ENCODE measurements at places on chromosomes 4 and X.

DNA sequence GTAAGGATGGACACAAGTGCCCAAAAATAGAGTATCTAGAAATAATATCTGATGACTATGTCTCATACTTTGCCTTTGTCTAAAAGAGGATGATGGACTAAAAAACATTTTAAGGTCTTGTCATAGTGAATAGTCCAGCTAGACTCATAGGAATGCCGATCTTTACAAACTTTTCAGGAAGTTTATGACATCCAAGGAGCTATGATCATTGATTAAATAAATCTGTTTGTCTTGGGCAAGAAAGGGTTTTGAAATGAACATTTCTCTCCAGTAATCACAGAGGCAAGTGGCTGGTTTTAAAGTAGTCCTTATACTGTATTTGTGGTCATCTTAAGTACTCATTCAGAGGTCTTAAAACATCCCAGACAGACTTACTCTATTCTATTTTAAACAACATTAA is 109.8 kb downstream of the MAPK10 start:
- DNase-seq: no peak

DNA sequence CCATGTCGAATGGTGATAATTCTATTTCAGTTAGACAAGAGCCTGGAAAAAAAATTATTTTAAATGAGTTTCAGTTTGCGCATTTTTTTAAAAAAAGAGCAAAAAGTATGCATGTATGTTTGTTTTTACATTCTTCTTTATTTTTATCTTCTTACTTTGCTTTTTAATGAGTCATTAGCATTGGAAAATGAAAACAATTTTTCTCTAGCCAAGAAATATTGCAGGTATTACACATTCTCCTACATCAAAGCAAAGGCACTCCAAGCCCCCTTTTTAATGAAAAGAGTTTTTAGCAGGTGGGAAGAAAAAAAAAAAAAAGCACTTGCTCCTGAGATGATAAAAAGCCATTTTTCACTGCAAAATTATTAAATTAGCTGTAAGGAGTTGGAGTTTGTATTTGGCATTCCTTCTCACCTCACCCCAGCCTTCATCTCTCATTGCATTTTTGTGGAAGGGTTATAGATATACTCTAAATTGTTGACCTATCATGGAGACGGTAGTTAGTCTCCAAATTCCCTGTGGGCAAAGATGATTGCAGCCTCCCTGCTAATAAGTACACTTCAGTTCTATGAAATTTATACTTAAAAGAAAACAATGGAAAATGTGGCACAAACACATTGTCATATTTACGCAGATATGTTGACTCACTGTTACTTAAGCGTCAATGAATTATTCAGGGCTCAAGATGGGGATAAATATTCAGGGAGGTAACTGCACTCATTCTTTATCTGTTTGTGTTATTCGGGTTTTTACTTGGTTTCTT is 43.8 kb downstream of the PALLD start:
- no peak for DNase-seq

- DNase-seq: no peak
These were observed 91.6 kb upstream of the LIMCH1 start for GRCh38 chr4:41446391-41446790.

- DNase-seq: no peak
These were observed 391 bp upstream of the PHKA1 start for GRCh38 chrX:72714478-72714916.

DNA sequence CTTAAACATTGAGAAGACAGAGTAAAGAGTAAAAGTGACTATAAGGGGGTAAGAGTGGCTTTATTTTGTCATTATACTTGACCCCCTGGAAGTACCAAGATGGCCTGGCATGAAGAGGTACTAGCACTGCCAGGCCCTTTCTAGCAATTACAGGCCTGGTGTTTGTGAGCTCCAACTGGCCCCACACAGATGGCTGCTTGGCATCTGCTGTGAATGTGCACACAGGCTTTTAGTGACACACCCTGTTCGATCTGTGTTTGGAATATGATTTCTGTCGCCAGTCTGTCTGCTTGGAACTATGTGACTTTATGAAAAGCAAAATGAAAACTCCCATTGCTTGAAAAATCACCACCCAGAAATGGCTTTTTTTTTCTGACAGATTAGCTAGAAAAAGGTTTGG is 123.3 kb downstream of the CLCN4 start:
- no peak for DNase-seq

GRCh38 chr4:139243448-139244365 is 36.3 kb downstream of the MGARP start:
- no peak for DNase-seq

- no peak for DNase-seq
These were observed 114.0 kb downstream of the BCOR start for GRCh38 chrX:39983715-39984114.

DNA sequence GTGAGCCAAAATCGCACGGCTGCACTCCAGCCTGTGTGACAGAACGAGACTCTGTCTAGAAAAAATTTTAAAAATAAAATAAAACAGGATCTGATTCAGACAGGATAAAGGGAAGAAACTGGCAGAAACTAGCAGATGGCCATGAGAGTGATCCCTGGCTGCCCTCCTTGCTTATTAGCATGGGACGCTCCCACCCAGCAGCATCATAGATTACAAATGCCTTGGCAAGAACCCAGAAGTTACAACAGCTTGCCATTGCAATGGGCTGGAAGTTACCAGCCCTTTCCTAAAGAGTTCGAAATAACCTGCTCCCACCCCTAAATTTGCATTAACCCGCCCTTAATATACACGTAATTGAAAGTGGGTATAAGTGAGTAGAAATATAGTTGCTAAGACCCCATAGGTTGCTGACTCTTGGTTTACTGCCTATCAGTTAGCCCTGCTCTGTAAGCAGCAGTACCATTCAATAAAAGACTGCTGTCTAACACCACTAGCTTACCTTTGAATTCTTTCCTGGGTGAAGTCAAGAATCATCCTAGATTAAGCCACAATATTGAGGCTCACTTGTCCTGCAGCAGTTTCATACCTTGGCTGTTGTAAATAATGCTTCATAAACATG is 9.1 kb upstream of the XAGE2 start:
- no peak for DNase-seq

GRCh38 chr4:184265546-184266351 is 48.1 kb upstream of the ENPP6 start:
- no peak for DNase-seq

DNA sequence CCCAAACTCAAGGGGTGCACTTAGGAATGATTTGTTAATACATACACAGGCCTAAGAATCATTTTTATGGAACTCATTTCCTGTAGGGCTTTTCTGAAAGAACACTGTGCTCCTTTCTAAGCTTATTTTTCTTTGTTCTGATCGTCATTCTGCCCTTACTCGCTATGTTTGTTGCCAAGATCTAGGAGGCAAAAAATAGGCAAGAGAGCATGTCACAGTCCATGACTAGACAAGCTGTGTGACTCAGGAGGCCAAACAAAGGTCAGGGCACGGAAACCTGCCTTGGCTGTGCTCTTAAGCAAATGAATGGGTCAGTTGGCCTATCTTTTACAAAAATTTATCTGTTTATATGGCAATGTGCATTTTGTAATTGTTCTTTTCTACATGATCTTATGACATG is 42.5 kb upstream of the C1GALT1C1 start:
- no peak for DNase-seq

- DNase-seq: no peak
These were observed 931.0 kb upstream of the INTU start for GRCh38 chr4:126701756-126702155.

GRCh38 chrX:107764845-107765608 is 10.6 kb downstream of the TSC22D3 start:
- DNase-seq: no peak

GRCh38 chr4:10159671-10160070 is 43.1 kb upstream of the WDR1 start:
- DNase-seq: no peak

- no peak for DNase-seq
These were observed 72.1 kb downstream of the HTRA3 start for GRCh38 chr4:8341691-8342090.

DNA sequence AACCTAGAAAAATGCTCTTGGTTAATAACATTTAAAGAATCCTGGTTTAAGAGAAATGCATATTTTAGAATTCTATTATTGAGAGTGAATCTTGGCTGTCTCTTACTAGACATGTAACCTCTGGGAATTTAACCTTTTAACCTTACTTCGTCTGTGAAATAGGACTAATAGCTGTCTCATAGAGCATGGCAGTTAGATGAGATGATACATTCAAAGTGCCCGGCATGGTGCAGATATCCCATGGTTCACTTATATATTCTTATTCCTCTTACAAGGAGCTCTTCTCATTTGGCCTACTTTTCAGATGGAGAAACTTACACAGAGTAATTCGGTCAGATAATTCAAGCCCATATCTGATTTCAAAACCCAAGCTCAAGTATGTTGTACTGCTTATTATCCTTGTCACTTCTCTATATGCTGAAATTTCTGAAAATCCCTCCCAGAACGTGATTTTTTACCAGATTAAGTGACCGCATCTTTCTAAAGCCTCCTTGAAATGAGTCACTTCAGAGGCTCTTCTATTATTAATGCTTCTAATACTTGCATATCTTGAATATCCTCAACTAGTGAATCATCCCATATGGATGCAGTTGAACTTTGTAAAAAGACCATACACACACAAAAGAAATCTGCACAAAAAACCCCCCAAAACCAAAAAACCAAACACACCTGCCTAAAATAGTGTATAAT is 4.9 kb downstream of the CDKN2AIP start:
- no peak for DNase-seq

GRCh38 chrX:57906790-57907189 is 3.5 kb downstream of the ZXDA start:
- DNase-seq: no peak

DNA sequence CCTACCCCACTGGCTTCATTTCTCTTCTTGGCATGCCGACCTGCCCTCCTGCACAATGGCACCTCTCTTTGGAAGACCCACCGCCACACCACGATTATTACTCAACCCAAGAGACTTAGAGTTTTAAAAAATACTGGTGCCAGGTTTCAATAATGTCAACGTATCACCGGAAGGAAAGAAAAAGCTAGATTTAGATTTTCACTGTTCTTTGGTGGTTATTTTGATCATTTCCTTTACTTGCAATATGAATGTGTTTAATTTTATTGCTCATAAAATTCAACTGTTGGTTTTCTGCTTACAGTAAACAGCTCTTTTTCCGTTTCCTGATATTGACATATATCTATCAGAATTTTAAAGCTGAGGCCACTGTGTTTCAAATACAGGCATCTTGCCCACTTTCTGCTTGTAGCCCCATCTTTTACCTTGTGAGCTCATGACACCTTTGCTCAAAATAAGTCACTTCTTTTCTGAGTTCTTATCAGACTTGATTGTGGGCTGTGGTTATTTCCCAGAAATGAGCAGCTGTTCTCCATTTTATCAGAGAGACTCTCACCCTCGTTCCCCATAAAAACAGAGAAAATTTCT is 439.1 kb downstream of the INPP4B start:
- no peak for DNase-seq

DNA sequence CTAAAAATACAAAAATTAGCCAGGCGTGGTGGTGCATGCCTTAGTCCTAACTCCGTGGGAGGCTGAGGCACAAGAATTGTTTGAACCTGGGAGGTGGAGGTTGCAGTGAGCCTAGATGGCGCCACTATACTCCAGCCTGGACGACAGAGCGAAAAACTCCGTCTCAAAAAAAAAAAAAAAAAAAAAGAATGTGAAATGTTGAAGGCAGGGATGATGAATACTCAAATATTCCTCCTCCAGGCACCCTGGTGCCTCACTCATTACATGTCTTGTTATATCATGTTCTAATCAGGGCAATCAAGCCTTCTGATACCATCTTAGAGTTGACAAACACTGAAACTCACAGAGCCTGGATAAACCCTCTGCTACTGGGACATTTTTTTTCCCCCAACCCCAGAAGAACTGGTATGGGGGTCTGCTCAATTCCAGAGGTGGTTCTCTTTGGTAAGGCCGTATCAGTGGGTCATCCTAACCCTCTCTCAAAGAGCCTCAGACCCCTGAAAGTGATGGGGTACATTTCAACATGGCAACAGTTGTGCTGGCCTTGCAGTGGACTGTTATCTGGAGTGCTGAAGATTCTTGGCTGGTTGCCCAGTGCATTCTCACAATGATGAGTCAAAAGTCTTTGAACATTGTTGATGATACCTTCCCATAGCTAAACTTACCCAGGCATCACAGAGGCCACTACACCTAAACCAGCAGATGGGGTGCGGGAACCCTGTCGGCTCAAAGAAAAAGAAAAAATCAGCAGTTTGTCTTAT is 2.4 kb upstream of the SH3KBP1 start:
- DNase-seq: peak; percentile 50

DNA sequence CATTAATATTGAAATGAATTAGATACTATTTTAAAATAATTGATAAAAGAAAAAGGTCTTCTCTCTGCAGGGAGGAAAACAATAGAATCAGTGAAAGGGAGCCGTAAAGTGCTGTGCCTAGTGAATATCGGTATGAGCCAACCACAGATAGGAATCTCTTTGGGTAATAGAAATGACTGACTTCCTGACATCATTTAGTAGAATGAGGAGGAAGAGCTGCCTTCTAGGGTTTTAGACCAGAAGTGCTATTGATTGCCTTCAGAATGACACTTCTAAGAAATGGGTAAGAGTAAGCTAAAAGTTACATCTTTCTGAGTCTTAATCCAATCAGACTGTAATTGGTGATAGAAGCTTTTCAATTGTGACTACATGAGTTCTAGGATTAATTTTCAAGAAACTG is 134.0 kb upstream of the MAP9 start:
- DNase-seq: no peak

GRCh38 chr4:24471486-24472160 is 112.7 kb downstream of the DHX15 start:
- DNase-seq: no peak

DNA sequence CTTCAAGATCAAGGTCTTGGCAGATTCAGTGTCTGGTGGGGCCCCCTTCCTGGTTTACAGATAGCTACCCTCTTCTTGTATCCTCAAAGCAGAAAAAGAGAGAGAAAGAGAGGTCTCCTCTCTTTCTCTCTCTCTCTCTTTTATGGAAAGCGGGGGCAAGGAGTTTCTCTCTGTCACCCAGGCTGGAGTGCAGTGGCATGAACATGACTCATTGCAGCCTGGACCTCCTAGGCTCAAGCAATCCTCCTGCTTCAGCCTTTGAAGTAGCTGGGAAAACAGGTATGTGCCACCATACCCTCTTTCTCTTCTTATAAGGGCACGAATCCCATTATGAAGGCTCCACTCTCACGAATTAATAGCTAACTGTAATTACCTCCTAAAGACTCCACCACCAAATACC is 20.2 kb downstream of the RAB9B start:
- DNase-seq: no peak

GRCh38 chrX:32877592-32877991 is 333.8 kb downstream of the DMD start:
- DNase-seq: no peak

GRCh38 chr4:6905516-6906445 is 3.8 kb upstream of the TBC1D14 start:
- DNase-seq: no peak
